ENCODE measurements at places on chromosomes 11 and 22. TPM values are rescaled to one million over a fixed set of nuclear protein-coding genes. Genes with fewer than 3 reads are reported as not detected.

- no peak overlapping the region for H3K4me3 ChIP-seq
- peaks cover 64% of the 10 kb centered on the region for H3K4me1 ChIP-seq
- no peaks in the 10 kb centered on the region for H3K36me3 ChIP-seq
- no peak for DNase-seq
- H3K27me3 ChIP-seq = no peaks in the 10 kb centered on the region
Observed at GRCh38 chr11:3156282-3156660, 8.8 kb downstream of the OSBPL5 start.

DNA sequence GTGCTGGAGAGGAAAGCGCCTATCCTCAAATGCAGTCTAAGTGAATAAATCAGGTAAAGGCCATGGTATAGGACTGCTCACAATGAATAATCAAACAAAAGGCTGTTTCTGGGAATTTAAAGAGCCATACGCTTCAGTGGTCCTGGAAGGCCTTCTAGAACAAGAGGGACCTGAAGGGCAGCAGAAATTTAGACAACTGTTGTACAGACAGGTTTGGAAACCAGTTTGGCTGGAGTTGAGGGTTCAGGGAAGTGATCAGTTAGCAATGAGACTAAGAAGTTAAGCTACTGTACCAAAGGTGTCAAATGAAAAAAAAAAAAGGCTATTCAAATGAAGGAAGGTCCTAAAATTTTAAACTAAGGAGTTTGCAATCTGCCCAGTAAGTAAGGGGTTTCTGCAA, 56.6 kb upstream of the SCUBE2 start:
- H3K27me3 ChIP-seq = no peaks in the 10 kb centered on the region
- H3K4me3 ChIP-seq = no peak overlapping the region
- peaks cover 65% of the 10 kb centered on the region for H3K36me3 ChIP-seq
- no peak overlapping the region for H3K27ac ChIP-seq

DNA sequence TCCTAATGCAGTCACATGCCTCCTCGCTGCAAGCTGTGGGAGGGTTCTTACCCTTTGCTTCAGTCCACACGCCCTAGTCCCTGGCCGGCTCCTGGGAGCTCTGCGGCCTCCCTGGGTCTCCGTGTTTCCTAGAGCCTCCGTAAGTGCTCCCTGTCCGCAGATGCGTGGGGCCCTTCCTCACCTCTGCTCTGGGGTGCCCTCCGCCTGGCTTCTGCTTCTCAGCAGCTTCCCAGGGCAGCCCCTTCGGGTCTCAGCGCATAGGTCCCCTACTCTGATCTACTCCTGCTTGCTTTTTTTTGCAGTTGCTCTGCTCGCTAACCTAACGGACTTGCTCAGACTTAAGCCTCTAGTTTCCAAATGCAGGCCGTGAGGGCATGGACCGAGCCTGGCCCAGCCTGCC, 22.4 kb downstream of the CAPN1 start:
- peaks cover 13% of the 10 kb centered on the region for H3K36me3 ChIP-seq
- H3K27ac ChIP-seq = no peak overlapping the region
- H3K27me3 ChIP-seq = no peaks in the 10 kb centered on the region

GRCh38 chr11:67073908-67074307, 17.3 kb downstream of the RHOD start:
- no peaks in the 10 kb centered on the region for H3K36me3 ChIP-seq
- H3K4me3 ChIP-seq = no peak overlapping the region
- H3K4me1 ChIP-seq = peaks cover 9% of the 10 kb centered on the region
- no peak overlapping the region for H3K27ac ChIP-seq

- H3K4me1 ChIP-seq = peaks cover 19% of the 10 kb centered on the region
- DNase-seq = peak; percentile 87
- H3K4me3 ChIP-seq = peak overlapping the region; percentile 84
- no peaks in the 10 kb centered on the region for H3K27me3 ChIP-seq
- peaks cover 5% of the 10 kb centered on the region for H3K36me3 ChIP-seq
- H3K27ac ChIP-seq = peak overlapping the region; percentile 89
Observed at GRCh38 chr11:844693-845644, 2.3 kb downstream of the TSPAN4 start.

DNA sequence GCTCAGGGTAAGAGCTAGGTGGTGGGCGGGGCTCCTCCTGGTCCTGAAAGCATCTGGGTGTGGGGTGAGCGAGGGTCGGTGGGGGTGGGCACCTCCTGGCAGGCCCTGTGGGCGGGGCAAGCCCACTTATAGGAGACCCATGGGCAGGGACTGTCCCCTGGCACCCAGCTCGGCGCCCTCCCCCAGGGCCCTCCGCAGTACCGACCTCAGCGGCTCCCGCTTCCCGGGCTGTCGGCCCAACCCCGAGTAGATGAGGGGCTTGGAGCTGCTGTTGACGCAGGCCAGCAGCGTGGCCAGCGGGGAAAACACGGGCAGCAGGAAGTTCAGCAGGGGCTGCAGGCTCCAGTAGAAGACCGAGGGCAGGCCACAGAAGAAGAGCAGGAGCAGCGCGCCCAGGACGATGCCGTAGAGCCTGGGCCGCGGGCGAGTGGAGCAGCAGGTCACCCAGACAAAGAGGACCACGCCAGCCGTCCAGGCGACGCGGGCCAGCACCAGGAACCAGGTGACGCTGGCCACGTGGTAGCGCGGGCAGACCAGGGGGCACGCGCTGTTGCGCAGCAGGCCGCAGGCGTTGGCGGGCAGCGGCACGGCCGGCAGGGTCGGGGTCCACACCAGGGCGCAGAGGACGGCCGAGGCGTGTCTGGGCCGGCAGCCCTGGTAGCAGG, 663 bp downstream of the MRGPRG start:
- no peaks in the 10 kb centered on the region for H3K36me3 ChIP-seq
- peaks cover 8% of the 10 kb centered on the region for H3K27me3 ChIP-seq
- no peak overlapping the region for H3K4me3 ChIP-seq
- H3K27ac ChIP-seq = no peak overlapping the region
- DNase-seq = no peak
- H3K4me1 ChIP-seq = no peaks in the 10 kb centered on the region

GRCh38 chr11:3959903-3960265, 104.4 kb downstream of the STIM1 start:
- H3K27me3 ChIP-seq = no peaks in the 10 kb centered on the region
- peak; percentile 55 for DNase-seq
- H3K4me1 ChIP-seq = peaks cover 23% of the 10 kb centered on the region
- H3K36me3 ChIP-seq = no peaks in the 10 kb centered on the region
- no peak overlapping the region for H3K4me3 ChIP-seq

DNA sequence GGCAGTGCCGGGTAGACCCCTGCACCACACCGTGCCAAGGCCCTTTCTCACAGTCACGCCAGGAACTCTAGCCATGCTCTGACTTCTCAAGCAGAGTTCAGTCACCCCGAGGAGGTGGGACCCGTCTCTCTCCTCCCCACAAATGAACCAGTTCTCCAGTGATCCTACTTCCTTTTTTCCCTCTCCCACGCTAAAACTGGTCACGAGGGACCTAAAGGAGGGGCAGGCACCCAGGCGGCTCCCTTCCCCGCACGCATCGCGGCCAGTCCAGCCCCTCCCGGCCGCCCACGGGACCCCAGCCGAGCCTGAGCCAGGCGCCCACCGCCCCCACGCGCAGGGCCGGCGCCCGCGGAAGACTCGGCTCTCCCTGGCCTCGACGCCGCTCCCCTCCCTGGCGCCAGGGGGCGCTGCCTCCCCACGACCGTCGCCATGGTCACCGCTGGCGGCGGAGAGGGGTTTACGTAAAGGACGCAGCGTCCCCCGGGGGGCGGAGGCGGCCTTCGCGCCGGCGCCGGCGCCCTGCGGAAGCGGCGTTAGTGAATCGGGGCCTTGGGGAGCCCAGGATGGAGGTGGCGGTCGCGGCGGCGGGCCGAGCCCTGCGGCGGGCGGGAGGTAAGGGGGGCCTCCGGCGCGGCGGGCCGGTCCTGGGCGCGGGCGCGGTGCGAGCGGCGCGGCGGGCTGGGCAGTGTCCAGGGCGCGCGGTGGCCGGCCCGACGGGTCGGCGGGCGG, at the start of gene DAGLA:
TSS of gene DAGLA (plus strand) at position 499 of the 729 bp plus-strand sequence. CDS start 39,765 bp downstream, outside the sequence.
- no peaks in the 10 kb centered on the region for H3K36me3 ChIP-seq
- peak; percentile 70 for DNase-seq
- H3K27me3 ChIP-seq = peaks cover 21% of the 10 kb centered on the region

DNA sequence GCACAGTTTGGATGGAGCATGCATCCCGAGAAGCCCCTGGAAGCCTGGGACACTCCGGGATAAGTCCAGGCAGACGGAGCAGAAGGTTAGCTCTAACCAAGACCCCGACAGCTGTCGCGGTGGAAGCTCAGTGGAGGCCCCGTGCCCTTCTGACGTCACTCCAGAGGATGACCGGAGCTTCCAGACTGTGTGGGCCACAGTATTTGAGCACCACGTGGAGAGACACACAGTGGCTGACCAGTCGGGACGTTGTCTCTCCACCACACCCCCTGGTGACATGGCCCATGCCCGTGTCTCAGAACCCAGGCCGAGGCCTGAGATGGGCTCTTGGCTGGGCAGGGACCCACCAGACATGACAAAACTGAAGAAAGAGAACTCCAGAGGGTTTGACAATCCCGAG, 86.3 kb downstream of the KIAA1671 start:
- no peaks in the 10 kb centered on the region for H3K4me1 ChIP-seq
- H3K4me3 ChIP-seq = no peak overlapping the region
- no peak for DNase-seq
- H3K36me3 ChIP-seq = no peaks in the 10 kb centered on the region

DNA sequence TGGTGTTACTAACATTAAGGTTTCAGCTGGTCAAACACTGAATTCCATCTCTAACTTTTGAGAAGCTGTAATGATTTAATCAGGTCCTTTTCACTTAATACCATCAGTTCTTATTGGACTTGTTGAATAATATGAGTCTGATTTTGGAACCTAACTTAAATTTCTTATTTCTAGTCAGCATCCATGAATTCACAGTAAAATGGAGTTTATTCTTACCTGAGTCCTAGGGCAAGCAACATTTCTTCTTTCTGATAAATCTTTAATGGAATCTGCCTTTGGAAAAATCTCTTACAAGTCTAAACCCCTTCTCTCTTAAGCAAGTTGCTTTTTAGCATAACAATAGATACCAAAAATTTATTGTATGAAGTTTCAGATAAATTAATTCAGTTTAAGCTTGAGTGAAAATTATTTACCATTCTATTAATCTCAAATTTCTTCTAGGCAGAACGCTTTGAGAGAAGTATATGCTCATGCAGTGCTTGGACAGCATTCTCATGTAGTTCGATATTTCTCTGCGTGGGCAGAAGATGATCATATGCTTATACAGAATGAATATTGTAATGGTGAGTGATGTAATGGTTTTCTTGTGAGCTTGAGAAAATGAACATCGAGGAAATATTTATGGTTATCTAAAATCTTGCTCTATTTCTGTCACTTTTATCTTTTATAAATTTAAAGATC, 3.4 kb downstream of the WEE1 start:
- DNase-seq = peak; percentile 58
- peaks cover 57% of the 10 kb centered on the region for H3K36me3 ChIP-seq
- peak overlapping the region; percentile 93 for H3K27ac ChIP-seq
- no peaks in the 10 kb centered on the region for H3K27me3 ChIP-seq
- H3K4me3 ChIP-seq = peak overlapping the region; percentile 86
- peaks cover 32% of the 10 kb centered on the region for H3K4me1 ChIP-seq

Gene ZNF215
- 4.9 TPM for total RNA-seq

Gene DKK3
- 189 TPM for total RNA-seq

Gene DLG2
- 1.7 TPM for total RNA-seq

Gene DDIAS
- total RNA-seq = 5.4 TPM

Gene SAA1
- total RNA-seq = not detected

Gene TSPAN32
- total RNA-seq = not detected

Gene ALX4
- total RNA-seq = not detected

Gene BATF2
- 4.0 TPM for total RNA-seq

Gene HTR3A
- not detected for total RNA-seq

Gene CNIH2
- 1.4 TPM for total RNA-seq
